ENCODE measurements at places on chromosomes 4 and X.
A peak's percentile ranks its signal among the peaks of the same experiment; 100 is the strongest.

DNA sequence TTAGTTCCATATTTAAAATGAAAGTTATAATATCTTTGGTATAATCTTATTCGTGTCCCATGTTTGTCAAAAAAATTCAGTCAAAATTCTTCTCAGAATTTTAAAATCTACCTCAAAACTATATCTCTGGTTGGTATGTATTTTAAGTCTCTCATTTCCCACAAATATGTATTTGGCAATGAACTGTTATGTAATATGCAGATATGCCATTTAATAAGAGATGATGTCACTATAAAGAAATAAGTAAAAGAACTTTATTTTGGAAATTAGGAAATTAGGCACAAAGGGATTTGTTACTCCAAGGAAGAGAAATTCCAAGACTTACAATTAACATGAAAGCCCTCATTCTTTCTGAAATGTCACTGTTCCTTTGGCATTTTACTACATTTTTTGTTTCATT is 15.3 kb downstream of the SNCA start:
- no peak for DNase-seq

- DNase-seq = peak; percentile 73
These were observed 46.7 kb downstream of the C4orf46 start for GRCh38 chr4:158624889-158625478.

DNA sequence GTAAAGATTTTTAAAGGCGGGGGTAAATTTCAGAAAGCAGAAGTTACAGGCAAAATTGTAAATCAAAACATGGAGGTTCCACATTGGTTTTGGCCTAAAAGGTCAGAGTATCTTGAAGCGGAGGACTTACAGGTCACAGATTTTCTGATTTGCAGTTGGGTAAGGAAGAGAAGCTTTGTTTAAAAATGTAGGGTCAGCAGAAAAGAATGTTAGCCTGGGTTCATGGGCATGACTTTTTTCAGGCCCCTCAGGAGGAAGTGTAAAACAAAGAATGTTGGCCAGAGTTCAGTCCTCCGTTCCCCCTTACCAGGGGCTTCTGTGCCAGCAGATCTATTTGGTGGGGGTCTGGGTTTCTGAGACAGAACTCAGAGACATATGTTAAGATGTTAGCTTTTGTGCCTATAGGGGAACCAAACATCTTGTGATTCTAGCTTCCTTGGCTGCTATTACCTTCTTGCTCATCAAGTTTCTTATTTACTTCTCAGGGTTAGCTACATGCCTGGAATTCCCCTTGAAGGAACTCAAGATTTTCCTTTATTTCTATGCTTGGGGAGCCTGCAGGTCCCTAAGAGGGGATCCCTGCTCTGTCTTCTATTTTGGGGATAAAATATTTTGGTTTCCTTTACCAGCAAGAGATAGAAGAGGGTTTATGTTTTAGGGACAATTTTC is 160.3 kb downstream of the ANK2 start:
- DNase-seq = no peak

GRCh38 chr4:575281-576141 is 584 bp downstream of the TMEM271 start:
- no peak for DNase-seq

DNA sequence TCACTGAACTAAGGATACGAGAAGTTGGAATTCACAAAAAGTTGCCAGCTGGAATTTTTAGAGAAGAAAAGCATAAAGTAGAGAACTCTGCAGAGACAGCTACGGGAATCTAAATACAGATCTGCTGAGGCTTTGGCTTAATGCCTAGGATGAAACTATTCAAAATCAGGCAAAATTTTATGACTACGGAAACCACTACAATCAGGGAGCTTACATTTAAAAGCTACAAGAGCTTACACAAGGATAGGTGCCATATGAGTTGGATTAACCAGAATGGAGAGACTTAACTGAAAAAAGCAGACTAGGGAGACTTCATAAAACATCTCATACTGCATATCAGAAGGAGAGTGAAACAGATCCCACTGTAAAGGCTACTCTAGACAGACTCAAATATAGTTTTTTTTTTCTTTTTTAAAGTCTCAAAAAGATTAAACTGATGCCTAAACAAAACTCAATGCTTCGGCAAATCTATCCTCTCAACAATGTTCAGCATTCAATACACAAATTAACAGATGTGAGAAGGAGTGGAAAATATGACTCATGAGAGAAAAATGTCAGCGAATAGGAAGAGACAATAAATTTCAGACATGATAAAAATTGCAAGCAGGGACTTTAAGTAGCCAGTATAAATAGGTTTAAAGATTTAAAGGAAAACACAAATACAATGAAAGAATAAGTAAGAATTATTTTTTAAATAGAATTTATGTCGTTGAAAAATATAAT is 586.1 kb downstream of the FSTL5 start:
- peak; percentile 23 for DNase-seq

DNA sequence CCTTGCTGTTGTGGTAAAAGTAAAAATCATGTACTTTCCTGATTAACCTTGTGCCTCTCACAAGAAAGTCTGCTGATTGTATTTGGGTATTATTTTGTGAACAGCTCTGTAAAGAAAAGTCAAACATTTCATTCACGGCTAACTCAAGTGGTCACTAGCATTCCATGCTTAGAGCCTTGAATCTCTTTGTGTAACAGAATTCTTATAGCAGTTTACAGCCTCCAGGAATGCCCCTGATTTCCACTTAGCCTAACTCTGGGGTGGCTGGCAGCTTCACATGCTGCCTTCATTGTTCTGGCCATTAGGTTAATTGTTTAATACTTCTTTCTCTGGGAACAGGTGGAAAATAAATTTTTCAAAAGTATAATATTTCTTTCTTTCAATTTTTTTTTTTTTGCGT is 226.7 kb downstream of the RBMX2 start:
- DNase-seq = no peak

DNA sequence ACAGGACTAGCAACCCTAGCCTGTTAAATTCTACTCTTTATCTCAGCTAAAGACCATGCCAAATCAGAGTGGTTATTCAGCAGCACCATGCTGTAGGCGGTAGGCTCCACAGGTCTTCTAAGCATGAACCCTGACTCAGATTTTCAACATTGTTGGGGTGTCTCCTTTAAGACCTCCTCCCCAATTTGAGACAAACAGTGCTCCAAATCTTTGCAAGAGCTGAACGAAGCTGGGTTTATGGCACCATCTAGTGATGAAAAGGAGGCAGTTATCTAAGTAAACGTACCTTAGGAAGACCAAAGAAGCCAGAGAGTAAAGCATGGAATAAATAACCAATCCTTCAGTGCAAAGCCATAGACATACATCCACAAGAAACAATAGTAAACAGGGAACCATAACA is 334.5 kb upstream of the SLC7A11 start:
- no peak for DNase-seq

- DNase-seq = no peak
These were observed 40.7 kb downstream of the ANXA3 start for GRCh38 chr4:78592088-78592783.

GRCh38 chr4:3520276-3520675 is 11.9 kb downstream of the LRPAP1 start:
- DNase-seq = no peak

DNA sequence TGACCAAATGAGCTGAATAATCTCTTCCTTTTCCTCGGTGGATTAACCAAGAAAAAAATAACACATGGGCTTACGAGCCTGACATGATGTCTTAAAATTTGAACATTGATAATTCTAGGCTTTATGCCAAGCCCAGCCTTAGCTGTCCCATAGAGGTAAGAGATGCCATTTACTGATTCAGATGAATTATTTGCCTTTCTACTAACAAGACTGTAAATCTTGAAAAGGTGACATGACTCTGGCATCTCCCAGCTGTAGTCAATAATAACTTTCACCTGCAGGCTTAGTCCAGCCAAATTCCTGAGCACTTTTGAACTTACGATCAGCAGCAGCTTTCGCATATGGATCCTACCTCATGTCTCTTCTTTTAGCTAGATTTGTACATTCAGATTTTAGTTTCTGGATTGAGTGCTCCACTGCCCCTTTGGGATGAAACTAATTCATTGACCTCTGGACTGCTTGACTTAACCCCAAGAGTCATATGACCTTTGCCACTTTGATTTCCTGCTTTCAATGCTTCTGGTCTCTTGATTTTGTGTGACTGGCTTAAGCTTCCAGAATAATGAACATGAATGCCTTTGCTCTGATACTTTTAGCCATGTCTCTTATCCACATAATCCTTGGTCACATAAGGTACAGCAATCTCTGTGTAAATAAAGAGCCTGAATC is 876.4 kb upstream of the SLIT2 start:
- DNase-seq = no peak

DNA sequence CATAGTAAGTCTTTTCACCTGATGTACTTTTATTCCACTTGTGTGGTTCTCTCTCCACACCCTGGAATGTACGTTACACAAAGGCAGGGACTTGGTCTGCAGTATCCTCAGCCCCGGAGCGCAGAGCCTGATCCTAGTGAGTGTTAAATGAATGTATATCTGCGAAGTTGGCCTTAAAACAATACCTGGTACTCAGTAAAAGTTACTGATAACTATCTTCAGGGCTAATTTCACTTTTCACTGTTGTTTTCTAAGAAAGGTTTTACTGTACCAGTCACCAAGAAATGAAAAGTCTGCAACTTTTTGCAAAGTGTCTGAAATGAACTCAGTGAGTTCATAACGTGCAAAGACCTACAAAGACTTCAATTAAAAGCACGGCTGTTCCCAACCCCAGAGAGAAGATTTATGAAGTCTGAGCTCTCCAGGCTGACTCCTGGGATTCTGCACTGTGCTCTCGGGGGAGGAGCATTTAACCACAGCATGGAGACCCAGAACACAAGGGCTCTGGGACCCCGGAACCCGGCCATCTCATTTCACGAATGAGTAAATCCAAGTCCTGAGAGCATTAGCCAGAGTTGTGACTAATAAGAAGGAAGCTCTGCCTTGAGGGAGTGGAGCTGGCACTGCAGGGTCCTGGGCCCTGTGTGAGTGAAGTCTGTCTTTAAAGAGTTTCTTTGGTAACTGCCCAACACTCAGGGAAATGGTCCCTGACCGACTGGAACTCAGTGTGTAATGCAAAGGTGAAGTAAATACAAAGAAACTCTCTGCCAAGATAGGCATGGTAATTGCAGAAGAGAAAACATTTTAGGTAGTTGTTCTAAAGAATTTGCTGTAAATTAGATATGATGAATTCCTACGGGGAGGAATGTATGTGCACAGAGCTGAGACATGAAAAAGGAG is 165.8 kb downstream of the NSUN7 start:
- DNase-seq = no peak

GRCh38 chrX:72392042-72392441 is 86.3 kb upstream of the CITED1 start:
- DNase-seq = no peak

DNA sequence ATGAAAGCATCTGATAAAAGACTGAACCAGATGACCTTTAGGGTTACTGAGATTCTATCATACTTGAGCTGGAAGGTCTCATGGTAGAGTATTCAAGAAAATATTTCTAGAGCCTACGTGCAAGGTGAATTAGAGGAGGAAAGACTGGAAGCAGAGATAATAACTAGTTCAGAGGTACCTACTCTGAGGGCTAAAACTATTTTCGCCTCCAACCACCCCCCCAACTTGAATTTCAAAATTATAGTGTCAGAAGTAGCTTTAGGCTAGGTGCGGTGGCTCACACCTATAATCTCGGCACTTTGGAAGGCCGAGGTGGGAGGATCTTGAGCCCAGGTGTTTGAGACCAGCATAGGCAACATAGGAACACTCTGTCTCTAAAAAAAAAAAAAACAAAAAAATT is 30.9 kb downstream of the NLGN3 start:
- no peak for DNase-seq

DNA sequence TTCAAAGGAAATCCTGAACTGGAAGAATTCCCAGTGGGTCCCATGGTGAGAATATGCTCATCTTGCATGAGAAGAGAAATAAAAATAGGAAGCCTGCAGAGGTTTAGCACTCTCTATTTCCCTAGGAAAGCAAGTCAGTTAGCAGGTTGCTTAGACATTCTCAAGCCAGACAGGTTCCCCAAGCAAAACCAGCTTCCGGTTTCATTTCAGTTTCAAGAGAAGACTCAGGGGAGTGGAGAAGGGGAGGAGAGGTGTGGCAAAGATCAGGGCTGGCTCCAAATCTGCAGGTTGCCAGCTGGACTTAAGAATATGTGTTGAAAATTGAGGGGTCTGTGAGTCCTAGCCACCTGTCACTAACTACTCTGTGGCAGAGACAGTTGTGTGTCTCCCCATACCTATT is 107.5 kb downstream of the CLNK start:
- no peak for DNase-seq

DNA sequence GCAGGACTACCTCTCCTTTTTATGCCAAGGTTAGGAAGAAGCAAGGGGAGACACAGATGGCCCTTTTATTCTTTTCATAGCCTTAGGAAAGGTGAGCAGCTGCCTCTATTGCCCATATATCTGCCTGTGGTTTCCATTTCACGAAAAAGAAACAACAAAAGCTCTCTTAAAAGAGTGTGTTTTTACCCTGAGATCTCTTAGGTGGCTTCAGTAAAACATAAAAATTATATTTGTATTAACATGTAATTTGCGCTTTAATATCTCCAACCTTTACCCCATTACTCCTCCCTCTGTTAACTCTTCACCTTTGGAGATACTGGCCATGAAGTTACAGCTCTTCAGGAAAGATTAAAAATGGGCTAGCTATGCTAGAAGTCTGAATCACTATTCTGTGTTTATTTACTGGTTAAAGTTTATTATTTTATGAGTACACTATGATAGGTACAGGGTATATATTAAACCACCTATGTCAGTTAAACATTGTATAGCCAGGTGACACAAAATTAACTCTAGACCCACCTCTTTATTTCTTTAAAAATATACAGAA is 15.0 kb upstream of the SULT1B1 start:
- peak; percentile 58 for DNase-seq

- no peak for DNase-seq
These were observed 985 bp upstream of the CXCL11 start for GRCh38 chr4:76036855-76037254.

DNA sequence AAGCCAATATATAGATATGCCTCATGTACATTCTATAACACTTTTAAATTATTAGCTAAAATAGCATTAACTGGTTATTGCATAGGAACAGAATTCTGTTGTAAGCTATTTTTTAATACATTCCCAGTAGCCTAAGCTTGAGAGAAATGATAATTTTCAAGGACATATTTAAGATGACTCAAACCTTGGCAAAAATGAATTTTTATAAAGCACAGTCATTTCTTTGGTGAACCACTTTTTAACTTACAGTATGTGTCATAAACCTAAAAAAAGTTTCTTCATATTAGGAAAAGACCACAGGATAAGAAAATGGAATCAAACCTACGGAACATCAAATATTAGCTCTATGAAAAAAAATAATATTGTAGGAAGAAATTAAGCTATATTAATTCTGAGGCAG is 986.3 kb downstream of the STIM2 start:
- no peak for DNase-seq

DNA sequence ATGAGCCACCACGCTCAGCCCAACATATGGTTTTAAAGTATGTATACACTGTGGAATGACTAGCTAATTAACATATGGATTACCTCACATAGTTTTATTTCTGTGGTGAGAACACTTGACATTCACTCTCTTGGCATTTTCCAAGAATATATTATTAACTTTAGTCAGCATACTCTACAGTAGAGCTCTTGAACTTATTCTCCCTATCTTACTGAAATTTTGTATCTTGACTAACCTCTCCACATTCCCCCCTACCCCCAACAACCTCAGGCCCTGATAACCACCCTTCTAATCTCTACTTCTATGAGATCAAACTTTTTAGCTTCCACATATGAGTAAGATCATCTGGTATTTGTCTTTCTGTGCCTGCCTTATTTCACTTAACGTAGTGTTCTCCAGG is 38.6 kb upstream of the AGA start:
- DNase-seq = no peak

- DNase-seq = no peak
These were observed 57.5 kb downstream of the OPHN1 start for GRCh38 chrX:68375803-68376202.

- DNase-seq = no peak
These were observed 228.4 kb upstream of the EMCN start for GRCh38 chr4:100746141-100746739.

Measured in LoVo (cell line).